ENCODE measurements at places on chromosomes 5 and 9.

GRCh38 chr9:11558043-11558442, 945.2 kb upstream of the PTPRD start:
- no peak for DNase-seq

GRCh38 chr5:92505925-92506324, 1075.1 kb downstream of the NR2F1-AS1 start:
- no peak for DNase-seq

GRCh38 chr5:167701051-167701450, 590.4 kb upstream of the WWC1 start:
- DNase-seq: no peak

DNA sequence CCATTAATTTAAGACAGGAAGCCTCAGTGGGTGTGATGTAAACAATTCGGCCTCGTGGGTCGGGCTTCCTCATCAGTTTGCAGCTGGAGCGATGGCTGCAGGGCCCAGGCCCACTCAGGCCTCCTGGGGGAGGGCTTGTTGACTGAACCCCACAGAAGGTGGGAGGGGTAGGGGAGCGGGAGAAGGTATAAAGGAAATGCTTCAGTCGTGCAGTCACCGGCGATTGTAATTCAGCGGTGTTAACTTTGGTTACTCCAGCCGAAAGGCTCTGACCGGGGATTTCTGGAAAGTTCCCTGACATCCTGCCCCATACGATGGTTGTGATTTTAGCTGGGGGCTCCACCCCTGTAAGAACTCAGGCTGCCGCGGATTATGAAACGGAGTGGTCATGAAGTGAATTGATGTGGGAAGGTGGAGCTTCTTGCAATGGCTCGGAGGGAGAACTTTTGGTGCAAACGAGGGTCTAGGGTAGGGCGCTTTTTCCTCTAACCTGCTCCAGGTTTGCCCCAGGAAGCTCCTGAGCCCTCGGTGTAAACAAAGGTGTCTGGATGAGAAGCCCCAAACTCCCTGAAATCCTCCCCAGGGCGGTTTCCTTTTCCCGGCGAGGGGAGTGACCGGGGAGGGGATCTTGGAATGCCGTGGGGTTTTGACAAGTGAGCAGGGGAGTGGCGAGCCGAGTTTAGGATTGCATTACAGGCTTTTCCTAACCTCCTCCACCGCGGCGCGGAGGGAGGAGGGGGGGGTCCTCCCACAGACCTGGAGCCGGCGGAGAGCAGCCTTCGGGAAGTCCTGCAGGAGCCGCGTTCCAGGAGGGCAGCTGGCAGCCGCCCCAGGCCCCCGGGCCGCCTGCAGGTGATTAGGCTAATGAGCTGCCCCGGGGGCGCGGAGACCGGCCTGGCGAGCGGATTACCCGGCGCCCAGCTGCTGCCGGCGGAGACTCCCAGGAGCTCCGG, 215.5 kb downstream of the PDZD2 start:
- DNase-seq: no peak

DNA sequence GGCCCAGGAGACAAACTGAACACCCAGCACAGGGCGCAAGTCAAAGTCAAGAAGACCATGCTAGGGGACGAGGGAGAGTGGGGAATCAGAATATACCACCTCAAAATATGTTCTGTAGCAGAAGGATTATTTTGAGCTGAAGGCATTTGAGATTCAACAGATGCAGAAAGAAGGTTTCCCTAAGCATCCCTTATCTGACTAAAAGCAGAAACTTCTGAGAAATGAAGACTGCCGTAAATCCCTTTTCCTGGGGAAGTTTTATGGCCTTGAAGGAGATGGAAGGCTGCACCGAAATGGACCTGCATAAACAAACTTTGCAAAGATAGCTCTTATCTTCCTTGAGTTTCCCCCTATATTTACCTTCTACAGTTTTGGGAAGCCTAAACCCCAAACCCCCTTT, 72.8 kb downstream of the PTTG1 start:
- DNase-seq: no peak
